Activated CD4-positive, CD25-positive, alpha-beta regulatory T cell (primary cell): ENCODE measurements at places on chromosomes 4 and X.

GRCh38 chrX:8773117-8773516 is 28.1 kb downstream of the FAM9A start:
- DNase-seq, result no peak

DNA sequence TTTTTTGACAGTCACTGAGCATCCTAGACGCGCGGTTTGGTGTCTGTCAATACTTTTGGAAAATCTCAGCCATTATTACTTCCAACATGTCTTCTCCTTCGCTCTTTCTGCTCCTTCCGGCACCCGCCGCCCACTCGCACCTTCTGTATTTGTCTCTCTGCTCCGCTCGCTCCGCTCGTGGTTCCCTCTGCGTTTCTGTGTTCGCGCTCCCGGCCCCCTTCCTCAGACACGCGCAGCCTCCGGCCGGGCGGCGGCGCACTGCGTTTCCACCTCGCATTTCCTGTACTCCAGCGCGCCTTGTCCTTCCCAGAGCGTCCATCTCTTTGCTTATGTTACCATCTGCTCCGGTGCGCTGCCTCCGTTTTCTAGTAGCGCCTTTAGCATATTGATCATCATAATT is 21.1 kb downstream of the PDE6B start:
- DNase-seq, result no peak

DNA sequence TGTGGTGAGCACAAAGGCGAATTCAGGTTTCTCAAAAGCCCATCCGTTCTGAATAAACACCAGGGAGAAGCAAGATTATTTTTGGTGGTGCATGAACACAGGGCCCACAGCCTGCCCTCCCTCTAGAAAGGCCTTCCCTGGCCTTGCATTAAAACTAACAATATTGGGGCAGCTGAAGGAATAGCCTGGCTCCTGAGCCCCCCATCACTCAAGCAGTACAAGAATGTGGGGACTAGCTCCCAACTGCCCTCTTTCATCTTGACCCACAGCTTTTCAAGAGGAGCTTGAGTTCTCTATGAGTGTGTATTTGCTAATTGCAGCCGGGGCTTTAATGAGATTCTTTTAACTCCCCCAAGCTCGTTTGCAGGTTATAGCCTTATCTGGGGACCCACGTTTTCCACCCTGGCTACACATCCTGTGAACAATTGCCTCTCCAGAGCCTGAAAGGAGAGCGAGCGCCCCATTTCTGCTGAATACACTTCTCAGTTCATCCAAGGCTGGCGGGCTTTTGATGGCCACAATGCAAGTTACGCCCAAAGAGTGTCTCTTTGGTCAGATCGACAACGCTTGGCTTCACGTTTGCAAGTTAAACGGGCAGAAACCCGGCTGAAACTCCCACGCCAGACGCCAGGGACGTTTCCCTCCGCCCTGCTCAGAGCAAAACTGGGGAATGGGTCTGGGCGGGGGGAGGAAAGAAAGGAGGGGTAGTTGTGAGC is 4.7 kb upstream of the GSX2 start:
- DNase-seq, result no peak

GRCh38 chr4:181289198-181289597 is 954.0 kb upstream of the TENM3 start:
- no peak for DNase-seq

- DNase-seq, result no peak
Measured at GRCh38 chrX:24131476-24131875, 18.1 kb upstream of the ZFX start.

DNA sequence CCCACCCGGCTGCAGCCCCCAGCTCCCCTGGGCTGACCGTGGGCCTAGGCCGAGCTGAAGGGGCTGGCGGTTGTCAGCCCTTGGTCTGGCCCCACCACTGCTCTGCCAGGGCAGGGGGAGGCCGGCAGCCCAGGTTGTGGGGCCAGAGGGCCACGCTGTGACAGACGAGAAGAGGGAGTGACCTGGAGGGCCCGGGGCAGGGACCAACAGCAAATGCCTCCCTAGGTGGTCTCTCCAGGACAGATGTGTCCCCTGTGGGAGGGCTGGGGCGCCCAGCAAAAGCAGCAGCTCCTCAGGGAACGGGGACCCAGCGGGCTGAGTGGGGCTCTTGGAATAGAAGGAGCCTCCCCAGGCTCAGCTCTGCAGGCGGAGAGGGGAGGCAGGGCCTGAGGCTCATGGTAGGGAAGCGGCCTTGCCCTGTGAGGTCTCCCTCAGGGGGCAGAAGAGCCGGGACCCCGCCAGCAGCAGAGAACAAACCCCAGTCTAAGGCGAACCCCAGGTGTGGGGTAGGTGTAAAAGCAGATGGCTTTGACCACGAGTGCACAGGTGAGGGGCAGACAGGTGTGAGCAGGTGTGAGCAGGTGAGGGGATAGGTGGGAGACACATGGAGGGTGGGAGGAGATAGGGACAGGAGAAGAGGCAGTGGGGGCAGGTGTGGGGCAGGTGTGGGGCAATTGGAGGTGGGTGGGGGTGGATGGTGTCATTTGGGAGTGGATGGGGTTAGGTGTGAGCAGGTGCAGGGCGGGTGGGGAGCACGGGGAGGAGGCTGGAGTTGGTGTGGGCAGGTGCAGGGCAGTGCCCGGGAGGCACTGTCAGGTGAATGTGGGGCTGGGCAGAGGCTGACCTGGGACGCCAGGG is 34.1 kb upstream of the SPON2 start:
- DNase-seq, result no peak

DNA sequence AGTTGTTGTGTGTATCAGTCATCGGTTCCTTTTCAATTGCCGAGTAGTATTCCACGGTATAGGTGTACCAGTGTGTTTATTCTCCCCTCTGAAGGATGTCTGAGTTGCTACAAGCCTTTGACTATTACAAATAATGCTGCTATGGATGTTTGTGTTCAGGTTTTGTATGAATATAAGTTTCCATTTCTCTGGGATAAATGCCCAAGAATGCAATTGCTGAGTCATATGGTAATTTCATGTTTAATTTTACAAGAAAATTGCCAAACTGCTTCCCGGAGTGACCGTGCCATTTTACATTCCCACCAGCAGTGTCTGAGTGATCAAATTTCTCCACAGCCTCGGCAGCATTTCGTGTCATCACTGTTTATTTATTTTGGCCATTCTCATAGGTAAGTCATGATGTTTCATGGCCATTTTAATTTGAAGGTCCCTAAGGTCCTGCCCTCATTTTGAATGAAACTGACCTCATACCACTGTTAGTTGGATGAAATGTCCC is 73.9 kb downstream of the IRF2 start:
- DNase-seq, result no peak

- DNase-seq, result no peak
Measured at GRCh38 chr4:5638976-5639375, 69.4 kb downstream of the EVC2 start.
